GM04503 (cell line): ENCODE measurements at places on chromosomes 13 and 19.

DNA sequence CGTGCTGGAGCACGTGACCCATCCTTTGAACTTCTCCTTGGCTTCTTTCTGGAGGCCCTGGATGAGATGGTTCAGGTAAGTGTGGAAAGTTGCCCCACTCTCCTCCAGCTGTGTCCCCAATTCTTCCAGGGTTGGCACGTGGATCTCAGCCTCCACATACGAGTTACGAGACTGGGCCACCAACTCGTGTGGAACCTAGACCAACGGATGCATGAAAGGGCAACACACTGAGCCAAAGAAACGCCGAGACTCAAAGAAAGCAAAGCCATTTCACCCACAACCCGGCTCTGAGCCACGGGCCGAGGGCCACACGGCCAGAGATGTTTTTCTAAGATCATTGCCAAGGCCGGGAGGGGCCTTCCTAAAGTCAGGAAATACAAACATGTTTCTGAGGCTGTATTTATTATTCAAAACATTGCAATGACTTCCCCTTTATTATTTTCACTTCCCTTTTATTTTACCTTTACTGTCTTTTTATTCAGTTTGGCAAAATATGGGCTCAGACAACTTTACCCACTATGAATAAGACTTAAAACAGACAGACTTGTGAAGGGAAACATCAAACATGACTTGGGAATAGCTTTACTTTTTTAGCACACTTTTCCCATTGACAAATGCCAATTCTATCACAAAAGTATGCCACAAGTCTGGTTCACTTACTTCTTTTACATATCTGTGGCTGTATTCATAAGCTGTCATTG, 94.6 kb downstream of the KL start:
- DNase-seq, result no peak

DNA sequence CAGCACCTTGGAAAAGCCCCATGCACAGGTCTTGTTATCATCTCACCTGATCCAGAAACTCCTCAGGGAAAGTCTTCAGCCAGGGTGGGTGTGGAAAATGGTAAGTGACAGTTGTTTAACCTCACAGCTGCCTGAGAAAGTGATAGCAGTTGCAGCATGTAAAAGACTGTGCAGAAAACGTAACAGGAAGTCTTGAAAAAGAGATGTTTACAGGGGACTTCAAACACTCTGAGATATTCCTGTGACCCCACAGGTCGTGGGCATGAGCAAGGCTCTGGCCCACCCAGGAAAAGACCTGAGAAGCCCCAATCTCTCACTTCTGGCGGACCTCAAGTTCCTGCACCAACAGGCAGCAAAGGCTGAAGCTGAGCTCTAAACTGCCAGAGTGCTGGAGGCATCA, 826.9 kb downstream of the UQCRFS1 start:
- DNase-seq, result no peak

GRCh38 chr13:48731957-48732569, 78.3 kb downstream of the CYSLTR2 start:
- DNase-seq, result no peak

GRCh38 chr19:2199215-2199614, 35.5 kb downstream of the DOT1L start:
- no peak for DNase-seq

GRCh38 chr13:46387064-46387851, at the start of gene RUBCNL:
Gene RUBCNL (minus strand): TSS chr13:46387252. CDS start chr13:46372475, 14,777 bp downstream.
- DNase-seq, result no peak

GRCh38 chr13:40502236-40502635, 164.2 kb downstream of the FOXO1 start:
- no peak for DNase-seq

- DNase-seq, result no peak
These were observed 1718.2 kb downstream of the EFNB2 start for GRCh38 chr13:104817271-104817670.

DNA sequence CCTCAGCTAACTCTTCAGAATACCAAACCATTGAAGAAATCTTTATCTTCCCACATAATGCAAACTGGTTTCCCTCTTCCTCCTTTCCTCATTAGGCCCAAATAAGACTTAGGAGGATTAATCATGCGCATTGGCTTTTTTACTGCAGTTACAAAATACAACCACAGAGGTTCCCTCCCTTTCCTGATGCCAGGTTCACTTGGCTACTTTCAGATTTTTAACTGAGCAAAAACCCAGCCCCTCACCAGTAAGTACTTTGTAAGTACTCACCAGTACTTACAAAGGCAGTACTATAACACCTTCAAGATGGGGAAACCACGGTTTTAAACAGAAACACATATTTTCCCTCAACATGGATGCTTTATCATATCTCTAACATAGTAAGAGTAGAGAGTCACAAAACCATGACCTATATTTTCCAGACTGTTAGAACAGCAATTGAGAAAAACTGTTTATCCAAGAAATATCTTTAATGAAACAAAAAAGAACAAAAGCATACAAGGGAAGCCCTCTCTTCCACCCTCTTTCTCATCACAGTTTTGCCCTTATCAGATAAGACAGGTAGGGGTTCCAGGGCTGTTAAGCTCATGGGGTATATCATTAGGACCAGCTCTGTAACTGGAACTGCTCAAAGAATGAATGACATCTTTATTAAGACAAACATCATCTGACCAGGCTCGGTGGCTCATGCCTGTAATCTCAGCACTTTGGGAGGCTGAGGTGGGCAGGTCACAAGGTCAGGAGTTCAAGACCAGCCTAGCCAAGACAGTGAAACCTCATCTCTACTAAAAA, 12.7 kb downstream of the FOXO1 start:
- DNase-seq, result no peak

GRCh38 chr19:862581-863314, 3.3 kb downstream of the CFD start:
- no peak for DNase-seq

DNA sequence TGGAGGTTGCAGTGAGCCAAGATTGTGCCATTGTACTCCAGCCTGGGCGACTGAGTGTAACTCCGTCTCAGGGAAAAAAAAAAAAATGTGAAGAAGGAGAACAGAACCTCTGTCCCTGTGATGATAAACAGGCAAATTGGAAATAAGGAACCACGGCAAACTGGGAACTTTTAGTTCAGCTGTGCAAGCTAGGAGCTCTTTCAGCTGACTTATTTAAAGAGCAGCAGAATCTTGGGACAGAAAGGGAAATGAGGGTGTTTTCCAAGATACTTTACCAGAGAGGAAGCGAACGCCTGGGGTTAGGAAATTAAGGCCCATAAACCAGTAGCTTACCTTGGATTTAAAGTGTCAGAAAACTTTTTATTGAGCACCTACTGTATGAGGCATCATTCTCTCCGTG, 3.0 kb upstream of the UPF1 start:
- no peak for DNase-seq
